Hematopoietic multipotent progenitor cell (in vitro differentiated cells): ENCODE measurements at places on chromosomes 2 and 18. TPM values are rescaled to one million over a fixed set of nuclear protein-coding genes. Genes with fewer than 3 reads are reported as not detected.

DNA sequence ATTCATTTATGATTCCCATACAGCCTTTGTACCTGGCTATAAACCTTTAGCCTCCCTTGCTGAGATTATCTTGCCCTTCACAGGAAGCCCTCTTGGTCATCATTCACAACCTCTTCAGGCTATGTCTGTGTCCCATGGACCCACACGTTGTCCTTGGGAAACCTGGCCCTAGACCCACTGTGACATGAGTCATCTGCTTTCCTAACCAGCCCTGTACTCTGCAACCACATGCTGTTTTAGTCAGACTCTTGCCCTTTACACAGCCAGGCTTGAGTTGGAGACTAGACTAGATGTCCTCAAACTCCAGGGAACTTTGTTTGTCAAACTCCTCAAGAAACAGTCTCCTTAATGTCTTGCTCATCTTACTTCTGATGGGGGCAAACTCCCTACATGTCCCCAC, 229.3 kb upstream of the ZSWIM2 start:
- no peak for DNase-seq

- no peak for DNase-seq
These were observed 29.1 kb upstream of the NEMP2 start for GRCh38 chr2:190563646-190564045.

DNA sequence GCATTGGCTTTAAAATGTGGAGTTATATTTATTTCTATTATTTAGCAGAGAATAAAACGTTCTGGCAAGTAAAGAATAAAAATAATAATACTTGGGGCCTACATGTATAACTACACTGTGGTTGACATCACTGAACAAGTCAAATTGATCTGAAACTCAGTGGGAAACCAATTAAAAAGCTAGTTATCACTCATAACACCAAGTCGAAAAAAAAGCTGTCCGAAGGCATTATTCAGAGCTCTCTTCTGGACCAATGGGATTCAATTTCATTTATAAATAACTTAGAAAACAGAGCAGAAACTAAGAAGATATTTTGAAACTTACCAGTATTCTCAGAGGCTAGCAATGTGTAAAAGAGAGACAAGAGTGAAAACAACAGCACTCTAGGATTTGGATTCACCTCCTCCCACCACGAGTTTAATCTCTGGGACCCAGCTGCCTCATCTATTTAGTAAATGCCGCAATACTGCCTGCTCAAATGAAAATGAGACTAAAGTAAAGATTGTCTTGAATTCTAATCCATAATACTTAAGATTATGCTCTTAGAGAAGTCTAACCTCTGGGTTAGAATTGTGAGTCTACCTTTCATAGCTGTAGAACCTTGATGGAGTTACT, 128.4 kb downstream of the NBAS start:
- DNase-seq, result no peak

DNA sequence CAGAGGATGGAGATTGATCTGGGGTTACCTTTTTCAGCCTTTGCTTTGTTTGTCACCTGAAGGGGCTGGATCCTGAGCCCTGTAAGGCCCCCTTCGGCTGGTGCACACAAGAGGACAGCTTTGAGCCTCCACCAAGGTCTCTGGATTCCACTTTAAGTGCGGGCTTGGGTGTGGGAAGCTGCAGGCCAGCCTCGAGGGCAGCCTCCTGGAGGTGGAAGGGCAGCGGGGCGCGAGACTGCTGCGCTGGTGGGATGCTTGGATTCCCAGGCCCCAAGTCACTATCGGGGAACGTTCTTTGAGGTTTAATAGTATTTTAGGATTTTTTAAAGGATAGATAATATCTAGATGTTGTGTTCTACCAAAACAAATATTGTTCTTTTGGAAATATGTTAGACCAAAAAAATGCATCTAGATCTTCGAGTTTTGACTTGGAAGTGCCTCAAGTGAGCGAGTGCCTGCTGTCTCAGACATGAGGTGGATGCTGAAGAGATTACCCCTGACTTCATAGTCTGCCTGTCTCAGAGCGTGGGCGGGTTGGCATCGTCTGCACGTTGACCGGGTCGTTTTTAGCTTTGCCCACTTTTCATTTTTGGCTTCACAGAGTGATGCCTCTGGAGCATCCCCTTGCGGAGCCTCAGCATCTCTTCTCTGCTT, 113.8 kb downstream of the AGAP1 start:
- no peak for DNase-seq

TRABD2A gene
- total RNA-seq, result 0.27 TPM
